ENCODE measurements at places on chromosomes 13 and 19.

DNA sequence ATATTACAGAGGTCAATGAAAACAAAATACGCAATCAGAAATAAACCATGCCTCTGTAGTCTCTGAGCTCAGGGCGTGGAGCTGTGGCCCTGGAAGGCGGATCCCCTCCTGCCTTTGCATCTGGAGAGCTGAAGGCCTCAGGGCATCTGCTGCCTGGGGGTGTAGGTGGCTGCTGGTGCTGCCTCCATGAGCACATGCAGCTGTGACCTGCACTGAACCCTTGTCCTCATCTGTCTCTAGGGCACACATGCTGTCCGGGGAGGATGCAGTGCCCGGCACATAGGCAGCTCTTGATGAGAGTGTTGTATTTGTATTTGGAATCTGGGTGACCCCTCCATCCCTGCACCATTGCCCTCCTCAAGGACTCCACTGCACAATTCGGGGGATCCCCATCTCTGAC, 185.7 kb downstream of the TEX29 start:
- no peak for DNase-seq

DNA sequence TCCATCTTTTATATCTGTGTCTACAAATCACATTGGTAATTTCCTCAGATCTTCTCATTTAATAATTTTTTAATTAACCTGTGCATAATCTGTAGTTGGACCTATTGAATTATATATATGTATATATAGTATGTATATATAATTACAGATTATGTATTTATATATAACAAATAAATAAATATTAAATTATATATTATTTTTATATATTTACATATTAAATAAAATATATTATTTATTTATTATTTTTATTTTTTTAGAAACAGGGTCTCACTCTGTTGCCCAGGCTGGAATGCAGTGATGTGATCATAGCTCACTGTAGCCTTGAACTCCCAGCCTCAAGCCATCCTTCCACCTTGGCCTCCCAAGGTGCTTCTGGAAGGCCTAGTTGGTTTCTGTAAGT, 197.9 kb downstream of the FGF9 start:
- no peak for DNase-seq

DNA sequence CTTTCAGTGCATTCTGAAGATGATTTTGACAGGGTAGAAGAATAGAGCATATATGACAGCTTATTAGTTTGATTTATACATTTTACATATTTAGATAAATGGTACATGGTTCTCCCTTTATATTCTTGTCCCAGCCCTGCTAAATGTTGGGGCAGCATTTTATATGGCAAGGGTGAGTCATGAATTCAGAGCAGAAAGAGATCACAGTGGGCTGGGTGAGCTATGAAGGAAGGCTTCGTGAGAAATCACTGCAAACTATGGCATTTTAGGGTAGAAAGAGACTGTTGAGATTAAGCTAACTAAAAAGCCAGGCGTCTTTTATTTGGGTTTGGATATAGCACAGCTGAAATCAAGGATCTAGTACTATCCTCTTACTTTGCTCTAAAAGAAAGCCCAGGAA, 23.9 kb upstream of the METTL21C start:
- DNase-seq, result no peak

DNA sequence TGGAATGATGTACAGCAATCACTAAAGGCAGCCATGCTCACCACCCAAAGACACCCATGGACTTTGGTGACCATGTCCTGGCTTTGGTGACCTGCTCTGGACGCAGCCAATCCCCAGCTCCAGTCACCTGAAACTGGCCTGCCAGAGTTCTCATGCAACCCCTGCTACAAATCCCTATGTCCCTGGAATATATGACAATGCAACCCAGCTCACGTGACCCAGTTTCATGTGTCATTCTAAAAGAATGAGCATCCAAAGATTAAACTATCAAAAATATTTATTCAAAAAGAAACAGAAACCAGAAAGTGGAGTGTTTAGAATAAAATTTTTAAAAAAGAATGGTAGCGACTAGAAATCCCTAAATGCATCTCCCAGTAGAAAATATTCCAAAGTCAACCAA, 203.3 kb upstream of the IRS2 start:
- no peak for DNase-seq

DNA sequence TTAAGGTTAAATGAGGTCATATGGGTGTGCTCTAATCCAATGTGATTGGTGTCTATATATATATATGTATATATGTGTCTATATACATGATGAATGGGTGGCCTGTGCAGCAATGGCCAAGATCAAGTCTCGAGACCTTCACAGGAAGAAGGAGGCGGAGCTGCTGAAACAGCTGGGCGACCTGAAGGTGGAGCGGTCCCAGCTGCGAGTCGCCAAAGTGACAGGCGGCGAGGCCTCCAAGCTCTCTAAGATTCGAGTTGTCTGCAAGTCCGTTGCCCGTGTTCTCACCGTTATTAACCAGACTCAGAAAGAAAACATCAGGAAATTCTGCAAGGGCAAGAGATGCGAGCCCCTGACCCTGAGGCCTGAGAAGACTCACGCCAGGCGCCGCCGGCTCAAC, 109.8 kb downstream of the EFNB2 start:
- no peak for DNase-seq

DNA sequence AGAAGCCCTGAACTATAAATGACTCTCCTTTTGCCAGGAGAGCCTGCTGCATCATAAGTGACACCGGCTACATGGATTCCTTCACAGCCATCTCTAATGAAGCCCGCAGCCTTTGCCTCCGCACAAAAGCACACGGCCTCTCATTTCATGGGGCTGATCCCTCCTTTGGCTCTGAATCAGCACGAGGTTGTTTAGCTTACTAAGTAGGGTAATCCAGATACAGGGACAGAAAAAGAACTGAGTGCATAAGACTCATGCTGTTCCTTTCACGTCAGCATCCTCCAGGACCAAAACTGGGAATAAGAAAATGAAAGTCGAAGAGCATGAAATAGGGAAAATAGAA, 136.3 kb downstream of the DCT start:
- no peak for DNase-seq

DNA sequence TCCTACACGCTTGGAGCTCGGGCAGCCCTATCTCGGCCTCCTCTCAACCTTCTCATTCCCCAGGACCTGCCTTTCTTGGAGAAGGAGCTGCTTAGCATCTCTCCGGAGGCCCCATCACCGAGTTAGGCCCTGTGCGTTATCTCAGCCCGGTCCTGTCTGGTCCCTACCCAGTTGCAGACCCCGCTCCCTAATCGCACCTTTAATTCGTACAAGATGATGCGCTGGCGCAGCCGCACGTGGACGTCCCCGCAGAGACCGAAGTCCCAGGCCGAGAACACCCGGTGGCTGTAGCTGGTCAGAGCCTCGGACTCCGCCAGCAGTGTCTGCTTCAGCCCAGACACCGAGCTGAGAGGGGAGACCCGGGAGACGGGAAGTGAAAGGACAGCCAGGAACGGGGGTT, 5.7 kb upstream of the LENG1 start:
- no peak for DNase-seq

GRCh38 chr13:20369886-20370361, 137.8 kb upstream of the GJB6 start:
- DNase-seq, result no peak

- no peak for DNase-seq
Observed at GRCh38 chr13:26562512-26562890, 5.0 kb downstream of the WASF3 start.

DNA sequence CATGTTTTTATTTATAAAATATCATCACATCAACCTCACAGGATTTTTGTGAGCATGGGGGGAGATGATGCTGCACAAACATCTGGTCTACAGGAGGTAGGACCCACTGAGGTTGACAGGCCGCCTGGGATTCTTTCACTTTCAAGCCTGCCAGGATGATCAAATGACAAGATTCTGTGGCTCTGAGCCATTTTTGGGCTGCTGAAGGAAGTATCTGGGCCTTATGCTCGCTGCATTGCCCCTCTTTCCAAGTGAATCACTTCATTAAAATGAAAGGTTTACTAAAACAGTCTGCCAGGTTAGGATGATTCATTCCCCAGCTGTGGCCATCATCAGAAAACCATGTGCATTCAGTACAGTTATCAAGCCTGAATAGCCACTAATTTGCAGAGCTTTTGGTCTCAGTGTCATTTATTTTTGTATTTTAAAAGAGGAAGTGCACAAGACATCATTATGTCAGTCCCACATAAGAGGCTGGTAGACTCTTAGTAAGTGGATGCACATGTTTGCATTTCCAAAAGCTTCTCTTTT, 34.4 kb downstream of the STARD13 start:
- peak; percentile 82 for DNase-seq

GRCh38 chr19:19823916-19824315, 2.4 kb upstream of the ZNF506 start:
- DNase-seq, result no peak

GRCh38 chr13:44385401-44385800, 11.8 kb downstream of the SERP2 start:
- DNase-seq, result no peak

GRCh38 chr19:633068-633785, at the start of gene POLRMT:
TSS of gene POLRMT (minus strand) at chr19:633537. CDS start at chr19:633512, 25 bp downstream.
- peak; percentile 95 for DNase-seq

GRCh38 chr13:67353941-67354340, 123.8 kb upstream of the PCDH9 start:
- peak; percentile 11 for DNase-seq

DNA sequence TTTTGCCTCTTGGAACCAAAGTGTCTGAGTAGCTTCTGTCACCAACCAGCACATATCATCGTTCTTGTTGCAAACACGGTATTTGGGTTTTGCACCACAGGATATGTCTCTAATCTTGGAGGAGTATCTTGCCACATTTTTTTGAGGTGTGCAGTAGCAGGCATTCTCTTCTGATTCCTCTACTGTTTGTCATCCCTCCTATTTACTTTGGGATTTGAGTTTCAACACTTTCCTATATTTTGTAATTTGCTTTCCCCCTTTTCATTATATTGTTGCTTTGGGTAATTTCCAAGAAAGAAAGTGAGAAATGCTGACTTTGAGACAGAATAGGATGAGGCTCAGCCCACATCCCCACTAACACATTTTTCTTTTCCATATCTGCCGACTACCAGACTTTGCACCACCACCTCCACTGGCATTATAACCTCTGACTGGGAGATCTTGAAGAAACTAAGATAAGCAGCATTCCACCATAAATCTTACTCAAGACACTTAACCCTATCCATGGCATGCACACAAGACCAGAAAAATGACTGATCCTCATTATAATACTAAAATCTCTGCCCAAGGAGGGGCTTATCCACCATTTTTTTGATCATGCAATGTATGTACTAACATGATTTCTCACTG, 12.0 kb upstream of the DZIP1 start:
- no peak for DNase-seq

GRCh38 chr13:24039621-24040475, 120.7 kb upstream of the SPATA13 start:
- DNase-seq, result no peak

DNA sequence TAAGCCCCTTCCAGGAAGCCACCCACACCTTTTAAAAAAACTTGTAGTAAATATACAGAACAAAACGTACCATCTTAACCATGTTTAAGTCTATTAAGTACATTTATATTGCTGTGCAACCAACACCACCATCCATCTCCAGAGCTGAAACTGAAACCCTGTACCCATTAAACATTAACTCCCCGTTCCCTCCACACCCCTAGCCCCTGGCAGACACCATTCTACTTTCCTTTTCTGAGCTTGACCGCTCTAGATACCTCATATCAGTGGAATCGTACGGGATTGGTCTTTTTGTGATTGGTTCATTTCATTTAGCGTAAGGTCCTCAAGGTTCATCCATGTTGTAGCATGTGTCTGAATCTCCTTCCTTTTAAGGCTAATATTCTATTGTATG, 13.0 kb upstream of the SPATA13 start:
- DNase-seq, result peak; percentile 72

DNA sequence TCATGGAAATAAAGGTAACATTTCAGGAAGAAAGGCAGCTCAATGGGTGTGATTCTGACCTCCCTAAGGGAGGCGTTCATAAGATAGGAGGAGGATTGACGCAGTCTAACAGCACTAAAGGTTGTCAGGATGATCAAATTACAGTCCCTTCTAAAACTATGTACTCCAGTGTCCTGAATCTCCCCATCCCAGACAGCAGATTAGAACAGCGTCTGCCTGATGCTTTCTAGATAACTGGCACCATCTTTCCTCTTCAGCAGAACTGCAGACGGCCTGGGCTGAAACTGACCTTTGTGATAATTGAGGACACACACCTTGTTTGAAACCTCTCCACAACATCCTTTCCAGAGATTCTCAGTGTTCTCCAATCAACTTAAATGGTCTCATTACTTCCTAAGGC, 25.5 kb upstream of the SACS start:
- no peak for DNase-seq

DNA sequence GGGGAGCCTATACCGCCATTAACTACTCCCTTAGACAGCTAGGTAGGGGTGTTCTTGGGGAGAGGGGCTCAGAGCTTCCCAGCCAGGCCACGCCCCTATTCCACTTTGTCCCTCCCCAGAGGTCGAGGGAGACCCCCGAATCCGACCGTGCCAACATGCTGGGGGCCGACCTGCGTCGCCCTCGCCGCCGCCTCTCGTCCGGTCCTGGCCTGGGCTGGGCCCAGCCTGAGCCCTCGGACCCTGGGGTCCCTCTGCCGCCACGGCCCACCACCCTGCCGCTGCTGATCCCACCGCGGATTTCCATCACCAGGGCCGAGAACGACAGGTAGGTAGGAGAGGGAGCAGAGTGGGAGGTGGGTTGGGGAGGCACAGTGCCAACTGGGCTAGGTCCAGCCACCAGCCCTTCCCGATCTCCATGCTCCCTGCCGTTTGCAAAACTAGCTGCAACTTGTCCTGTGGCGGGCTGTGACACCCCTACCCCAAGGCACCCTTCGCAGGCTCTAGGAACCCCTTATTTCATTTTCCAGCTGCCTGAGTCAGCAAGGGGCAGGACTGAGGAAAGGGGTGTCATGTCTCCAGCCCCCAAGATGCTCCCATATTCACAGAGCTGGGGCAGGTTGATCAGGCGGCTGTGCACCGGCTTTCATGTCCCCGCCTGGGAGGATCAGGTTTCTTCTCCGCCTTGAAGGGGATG, 2.6 kb upstream of the PDE4A start:
- no peak for DNase-seq

DNA sequence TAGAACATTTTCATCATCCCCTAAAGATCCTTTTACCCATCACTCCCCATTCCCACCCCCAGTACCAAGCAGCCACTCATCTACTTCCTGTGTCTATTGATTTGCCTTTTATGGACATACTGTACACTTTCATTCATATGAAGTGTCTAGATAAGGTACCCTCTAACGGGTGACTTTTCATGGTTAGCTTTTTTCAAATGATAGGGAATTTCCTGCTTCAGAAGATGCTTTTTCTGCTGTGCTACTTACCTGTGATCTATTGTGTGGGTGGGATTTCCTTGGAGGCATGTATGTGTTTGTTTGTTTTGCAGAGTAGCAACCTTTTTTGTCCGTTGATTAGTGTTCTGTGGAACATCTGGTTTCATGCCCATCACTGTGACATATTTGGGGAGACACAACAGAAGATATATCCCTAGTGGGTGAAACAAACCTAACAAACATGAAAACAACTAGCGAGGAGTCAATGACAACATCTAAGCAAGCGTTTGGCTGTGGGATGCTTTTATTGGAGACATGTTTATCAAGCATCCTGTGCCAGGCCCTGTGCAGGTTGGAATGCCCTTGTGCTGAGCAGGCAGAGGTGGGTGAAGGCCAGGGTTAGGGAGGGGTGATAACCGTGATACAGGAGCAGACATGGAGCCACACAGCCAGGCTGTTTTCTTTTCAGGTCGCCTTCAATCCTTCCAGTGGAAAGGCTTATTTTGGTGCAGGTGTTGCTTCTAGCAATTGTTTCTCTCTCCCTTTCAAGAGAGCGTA, 17.6 kb downstream of the SPINT2 start:
- no peak for DNase-seq

Data from ACHN (cell line).